ENCODE measurements at places on chromosomes 5 and 9.
A peak's percentile ranks its signal among the peaks of the same experiment; 100 is the strongest.

DNA sequence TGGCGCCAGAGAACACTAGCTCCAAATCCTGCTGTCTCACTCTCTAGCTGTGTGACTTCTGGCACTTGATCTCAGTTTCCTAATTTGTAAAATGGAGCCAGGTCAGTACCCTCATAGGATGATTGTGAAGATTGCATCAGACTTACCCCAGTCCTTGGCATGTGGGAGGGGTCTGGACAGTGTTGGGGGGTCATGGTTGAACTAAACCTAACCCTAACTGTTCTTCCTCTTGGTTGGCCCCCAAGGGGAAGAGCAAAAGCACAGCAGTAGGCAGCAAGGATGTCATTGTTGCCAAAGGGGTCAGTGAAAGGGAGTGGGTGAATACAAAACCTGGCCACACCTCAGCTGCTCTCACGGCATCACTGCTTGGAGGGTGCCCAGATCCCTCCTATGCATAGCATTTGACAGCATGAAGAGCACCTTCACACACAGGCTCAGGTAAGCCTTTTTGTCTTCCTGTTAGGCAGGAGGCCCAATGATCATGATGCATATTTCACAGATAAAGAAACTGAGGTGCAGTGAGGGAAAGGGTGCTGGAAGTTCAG, 15.7 kb upstream of the CXCL14 start:
- DNase-seq, result no peak

DNA sequence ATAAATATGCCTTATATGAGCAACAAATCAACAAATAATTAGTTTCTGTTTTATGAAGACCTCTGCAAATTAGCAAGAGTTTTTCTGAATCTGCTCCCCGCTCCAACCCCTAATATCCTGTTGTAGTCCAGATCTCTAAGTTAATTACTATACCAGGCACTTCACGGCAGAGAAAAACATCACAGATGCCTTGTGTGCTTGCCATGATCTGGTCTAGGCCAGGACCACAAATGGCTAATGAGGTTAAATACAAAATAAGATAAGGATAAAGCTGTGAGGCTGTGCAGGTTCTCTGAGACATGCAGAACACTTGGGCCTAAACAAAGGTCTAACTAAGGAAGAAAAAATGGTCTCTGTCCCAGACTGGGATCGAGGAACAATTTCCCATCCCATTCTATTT, 150.8 kb downstream of the SLIT3 start:
- DNase-seq, result no peak

- peak; percentile 54 for DNase-seq
Observed at GRCh38 chr5:142095651-142096330, 12.8 kb upstream of the NDFIP1 start.

GRCh38 chr5:132136906-132137305, 63.3 kb downstream of the CSF2 start:
- DNase-seq, result no peak

- no peak for DNase-seq
Observed at GRCh38 chr5:66080664-66081063, 63.4 kb upstream of the SREK1 start.

- DNase-seq, result no peak
Observed at GRCh38 chr5:169147534-169147933, 153.4 kb downstream of the SLIT3 start.
